CD4-positive, alpha-beta T cell treated with Interleukin-6 for 4 hours (primary cell): ENCODE measurements at places on chromosomes 5 and 9.
A peak's percentile ranks its signal among the peaks of the same experiment; 100 is the strongest.

DNA sequence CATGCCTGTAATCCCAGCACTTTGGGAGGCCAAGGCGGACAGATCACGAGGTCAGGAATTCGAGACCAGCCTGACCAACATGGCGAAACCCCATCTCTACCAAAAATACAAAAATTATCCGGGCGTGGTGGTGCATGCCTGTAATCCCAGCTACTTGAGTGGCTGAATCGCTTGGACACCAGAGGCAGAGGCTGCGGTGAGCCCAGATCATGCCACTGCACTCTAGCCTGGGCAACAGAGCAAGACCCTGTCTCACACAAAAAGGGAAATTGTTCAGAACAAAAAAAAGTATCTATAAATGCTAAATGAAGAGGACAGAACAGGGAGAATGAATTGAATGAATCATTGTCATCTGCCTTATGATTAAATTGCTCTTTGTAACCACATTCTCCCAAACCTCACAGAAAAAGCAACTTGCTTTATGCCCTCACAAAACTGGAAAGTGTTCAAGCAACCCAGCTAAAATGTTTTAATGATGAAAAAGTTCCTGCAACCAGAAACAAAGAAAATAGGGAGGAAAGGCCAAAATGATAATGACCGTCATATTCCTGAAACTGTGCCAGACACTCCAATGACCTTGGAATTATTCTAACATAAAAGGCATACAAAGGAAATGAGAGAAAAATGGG, 83.7 kb downstream of the SERINC5 start:
- no peak for DNase-seq

- no peak for DNase-seq
Observed at GRCh38 chr5:56175021-56175420, 58.1 kb downstream of the ANKRD55 start.

- DNase-seq = no peak
Observed at GRCh38 chr5:92922231-92922967, 658.6 kb downstream of the NR2F1-AS1 start.

- no peak for DNase-seq
Observed at GRCh38 chr5:179194941-179195381, 134.8 kb downstream of the ZNF354C start.

DNA sequence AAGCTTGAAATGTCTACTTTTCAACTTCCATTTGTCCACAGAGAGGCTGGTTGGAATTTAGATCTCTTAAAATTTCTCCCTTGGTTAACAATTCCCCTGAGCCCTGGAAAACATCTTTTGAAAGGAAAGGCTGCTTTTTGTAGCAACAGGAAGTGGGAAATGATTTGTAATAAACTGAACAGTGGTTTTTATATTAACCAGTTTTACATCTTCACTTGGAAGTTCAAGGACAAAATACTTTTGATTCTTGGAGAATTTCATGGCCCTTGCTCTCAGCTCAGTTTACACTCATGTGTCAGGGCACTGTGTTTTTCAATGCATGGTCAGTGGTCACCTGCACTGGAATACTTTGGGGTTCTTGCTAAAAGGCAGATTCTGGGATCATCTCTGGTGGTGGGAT, 9.9 kb downstream of the MLANA start:
- DNase-seq = no peak

DNA sequence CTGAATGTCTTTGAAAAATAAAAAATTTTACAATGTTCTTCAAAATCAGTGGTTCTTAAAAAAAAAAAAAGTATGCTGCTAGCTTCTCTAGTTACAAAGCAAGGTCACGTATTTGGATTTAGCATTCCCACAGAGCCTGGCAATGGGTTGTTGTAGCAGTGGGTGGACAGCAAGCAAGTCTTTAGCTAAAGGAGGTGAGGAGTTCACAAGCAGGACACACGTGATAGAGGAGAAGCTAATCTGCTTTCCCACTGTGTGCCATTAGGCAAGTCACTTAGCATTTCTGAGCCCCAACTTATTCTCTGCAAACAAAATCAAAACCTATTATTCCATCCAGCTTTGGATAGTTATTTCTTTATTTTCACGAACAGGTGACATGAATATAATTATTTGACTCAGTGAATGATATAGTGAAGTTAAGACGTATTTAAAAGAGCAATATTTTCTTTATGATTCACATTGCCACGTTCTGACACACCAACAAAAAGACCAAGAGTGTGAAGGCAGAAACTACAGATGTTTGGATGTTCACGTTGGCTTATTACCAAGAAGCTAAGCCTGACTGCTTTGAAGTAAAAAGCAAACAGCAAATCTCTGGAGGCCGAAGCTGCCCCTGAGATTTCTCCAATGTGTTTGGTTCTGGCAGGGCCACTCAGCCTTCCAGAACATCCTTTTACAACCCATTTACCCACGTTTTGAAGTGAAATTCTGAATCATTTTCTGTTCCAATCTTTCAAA, 612.1 kb upstream of the CDH6 start:
- DNase-seq = no peak

DNA sequence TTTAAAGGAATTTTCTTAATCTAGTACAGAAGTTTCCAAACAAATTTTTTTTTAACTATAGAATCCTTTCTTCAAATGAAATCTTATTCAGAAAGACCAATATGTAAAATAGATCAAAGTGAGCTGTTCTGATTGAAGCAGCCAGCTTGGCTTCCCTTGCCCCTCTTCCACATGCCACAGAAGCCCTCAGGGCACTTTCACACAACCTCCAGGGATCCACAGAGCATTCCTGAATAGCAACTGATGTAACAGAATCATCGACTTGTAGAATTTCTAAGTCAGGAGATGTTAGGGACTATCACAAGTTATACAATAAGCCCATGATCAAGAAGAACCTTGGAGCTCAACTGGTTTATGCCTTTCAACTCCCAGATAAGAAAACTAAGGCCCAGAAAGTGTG, 427.8 kb upstream of the C9orf72 start:
- DNase-seq = no peak

GRCh38 chr9:136941231-136942111, 3.1 kb downstream of the FBXW5 start:
- no peak for DNase-seq

GRCh38 chr5:143759396-143760130, 52.4 kb upstream of the HMHB1 start:
- no peak for DNase-seq

DNA sequence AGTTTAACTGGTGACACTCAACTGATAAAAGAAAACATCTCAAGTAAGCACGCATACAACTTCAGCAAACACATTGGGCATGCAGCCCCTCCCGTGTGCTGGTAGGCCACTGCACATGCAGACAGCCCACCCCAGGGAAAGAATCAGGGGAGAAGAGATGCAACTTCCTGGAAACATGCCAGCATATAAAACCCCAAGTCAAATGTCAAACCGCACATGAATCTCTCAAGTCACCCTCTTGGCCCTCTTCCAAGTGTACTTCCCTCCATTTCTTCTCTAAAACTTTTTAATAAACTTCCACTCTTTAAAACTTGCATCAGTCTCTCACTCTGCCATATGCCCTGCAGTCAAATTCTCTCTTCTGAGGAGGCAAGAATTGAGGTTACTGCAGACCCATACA, 732.7 kb downstream of the SEMA5A start:
- DNase-seq = no peak

DNA sequence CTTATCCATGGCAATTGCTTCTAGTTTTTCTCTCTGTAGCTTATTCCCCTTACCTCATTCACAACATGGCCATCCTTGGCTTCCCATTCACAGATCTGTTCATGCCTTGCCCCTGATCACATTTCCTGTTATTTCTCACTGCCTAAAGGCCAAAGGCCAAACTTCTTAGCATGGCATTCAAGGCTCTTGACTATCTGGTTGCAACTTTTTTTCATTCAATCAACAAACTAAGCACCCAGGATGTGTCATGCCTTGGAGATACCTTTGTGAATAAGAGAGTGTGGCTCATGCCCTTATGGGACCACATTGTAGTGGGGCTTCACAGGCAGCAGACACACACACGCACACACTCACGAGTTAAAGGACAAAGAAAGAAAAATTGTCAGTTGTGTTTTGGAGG, 27.6 kb downstream of the FGF1 start:
- no peak for DNase-seq

DNA sequence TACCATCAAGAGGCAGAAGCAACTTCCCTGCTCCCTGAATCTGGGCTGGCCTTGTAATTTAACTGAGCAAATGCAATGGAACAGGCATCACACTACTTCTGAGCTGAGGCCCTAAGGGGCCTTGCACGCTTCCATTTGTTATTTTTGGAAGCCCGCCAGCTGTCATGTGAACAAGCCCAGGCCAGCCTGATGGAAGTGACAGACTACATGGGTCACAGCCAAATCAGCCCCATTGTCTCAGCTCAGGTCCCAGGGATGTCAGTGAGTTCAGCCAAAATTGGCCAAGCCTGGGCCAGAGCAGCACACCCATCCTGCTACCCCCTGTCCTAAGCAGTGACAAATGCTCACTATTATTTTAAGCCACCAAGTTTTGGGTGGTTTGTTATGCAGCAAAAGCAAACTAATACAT, 72.8 kb downstream of the PRRT1B start:
- DNase-seq = no peak

DNA sequence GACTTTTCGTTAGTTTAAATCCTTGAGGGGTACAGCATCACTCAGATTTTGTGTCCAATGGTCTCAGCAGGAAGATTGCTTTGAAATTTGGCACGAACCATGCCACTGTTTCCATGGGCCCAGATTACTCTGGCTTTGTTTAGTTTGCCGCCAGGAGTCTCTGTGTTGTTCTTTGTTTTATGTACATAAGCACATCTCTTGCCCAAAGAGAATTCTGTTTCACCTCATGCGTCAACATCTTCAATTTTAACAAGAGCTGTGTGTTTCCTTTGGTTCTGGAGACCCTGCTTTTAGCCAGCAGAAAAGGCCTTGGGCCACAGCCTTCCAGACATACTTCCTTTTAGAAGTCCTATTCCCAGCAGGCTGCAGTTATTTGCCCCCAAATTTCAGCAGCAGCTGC, 62.4 kb downstream of the TNPO1 start:
- no peak for DNase-seq

GRCh38 chr5:127844581-127845021, 141.4 kb downstream of the CCDC192 start:
- DNase-seq = no peak

DNA sequence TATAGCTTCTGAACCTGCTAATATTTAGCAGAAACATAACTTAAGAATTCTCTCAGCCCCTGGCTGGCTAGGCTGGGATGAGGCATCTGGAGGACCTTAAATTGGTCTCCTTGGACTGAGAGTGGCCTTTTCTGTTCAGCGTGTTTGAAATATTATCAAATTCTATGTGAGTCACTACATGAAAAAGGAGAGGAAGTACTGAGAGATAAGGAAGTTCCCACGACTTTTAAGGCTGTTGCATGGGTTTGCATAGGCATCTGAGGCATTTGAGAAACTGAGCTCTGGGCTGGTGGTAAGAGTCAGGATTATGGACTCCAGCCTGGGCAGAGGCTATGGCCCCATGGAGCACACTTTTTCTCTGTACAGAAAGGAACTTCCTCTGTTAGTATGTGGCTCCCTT, 816.2 kb upstream of the GRAMD2B start:
- no peak for DNase-seq

DNA sequence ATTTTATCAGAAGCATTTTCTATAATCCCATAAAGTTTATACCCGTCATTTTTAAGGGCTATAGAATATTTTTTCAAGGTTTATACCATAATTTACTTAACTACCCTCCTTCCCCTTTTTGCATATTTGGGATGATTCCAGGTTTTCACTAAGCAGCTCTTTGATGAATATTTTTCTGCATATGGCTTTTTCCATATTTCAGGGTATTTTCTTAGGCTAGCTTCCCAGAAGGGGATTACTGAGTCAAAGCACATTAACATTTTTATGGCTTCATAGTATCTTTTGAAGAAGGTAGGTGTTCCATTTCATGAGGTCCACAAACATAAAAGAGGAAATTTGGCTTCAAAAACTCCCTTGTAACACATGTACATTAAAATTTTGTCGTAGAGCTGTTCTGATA, 14.6 kb upstream of the COL15A1 start:
- no peak for DNase-seq

DNA sequence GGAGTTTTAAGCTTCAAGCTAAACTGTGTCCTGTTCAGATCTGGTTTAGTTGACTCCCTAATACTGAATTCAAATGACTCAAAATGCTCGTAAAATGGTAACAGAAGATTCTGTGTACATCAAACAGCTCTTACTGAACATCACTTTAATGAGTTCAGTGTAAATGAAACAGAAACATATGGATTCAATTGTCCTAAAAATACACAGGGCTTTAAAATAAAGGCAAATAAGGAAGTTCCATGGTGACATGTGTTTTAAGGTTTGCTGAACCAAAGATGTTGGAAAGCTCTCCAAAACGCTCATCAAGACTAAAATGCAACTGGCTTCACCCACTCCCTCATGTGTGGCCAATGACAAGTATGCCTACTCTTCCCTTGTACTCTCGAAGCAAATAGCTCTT, 340.0 kb upstream of the PIK3R1 start:
- DNase-seq = no peak

DNA sequence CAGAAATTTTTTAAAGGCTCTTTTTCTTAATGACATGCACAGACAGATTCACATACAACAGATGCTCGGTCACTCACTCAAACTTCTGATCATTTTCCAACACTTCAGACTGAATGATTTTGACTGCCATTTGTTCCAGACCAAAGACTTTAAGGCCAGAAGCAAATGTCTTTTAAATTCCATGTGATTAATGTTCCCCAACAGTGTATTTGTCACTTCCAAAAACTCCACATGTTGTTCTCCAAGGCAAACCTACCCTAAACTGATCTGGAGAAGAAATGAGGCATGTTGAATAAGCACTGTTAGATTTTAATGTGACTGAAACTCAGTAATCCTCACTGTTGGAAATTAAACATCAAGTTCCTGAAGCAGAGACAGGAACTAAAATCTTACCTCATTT, 366.7 kb downstream of the GABRG2 start:
- DNase-seq = no peak

DNA sequence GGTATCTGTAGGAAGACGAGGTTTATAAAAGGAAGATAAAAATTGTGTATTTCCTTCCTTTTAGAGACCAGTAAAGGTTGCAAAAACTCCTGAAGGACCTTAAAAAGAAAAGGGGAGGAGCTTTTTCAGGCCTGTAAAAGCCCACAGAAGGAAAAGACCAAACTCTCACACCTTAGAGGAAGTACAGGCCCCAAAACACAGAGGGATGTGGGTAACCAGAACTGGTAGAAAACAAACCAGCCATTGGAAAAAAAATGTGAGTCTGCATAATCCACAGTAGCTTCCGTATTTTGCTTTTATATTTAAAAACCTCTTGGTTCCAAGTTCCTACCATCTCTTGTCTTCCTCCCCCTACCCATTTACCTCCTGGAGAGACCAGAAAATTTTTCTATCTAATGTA, 8.5 kb downstream of the GIN1 start:
- peak; percentile 14 for DNase-seq

GRCh38 chr5:72107131-72107900, at the start of gene MAP1B:
MAP1B (plus strand) TSS chr5:72107475; CDS start chr5:72107532, 57 bp downstream.
- DNase-seq = no peak

DNA sequence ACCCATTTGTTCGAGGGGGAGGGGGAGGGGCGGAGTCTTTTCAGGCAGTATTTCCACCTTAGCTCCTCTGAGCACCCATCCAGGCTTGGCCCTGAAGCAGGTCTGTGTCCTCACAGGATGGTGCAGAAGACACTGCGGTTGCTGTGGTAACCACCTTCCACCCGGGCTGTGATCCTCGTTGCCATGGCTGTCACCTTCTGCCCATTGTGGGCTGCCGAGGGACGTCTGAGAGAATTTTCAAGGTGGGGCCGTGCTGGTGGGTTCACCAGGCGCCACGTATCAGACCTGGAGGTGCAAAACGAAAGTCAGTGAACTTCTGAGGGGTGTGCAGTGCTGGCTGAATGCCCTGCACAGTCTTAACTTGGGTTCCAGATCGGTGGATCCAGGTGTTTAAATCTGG, 26.7 kb downstream of the POLR1E start:
- DNase-seq = no peak
